IPS DF 19.7 (cell line): ENCODE measurements at places on chromosomes 4 and X.

DNA sequence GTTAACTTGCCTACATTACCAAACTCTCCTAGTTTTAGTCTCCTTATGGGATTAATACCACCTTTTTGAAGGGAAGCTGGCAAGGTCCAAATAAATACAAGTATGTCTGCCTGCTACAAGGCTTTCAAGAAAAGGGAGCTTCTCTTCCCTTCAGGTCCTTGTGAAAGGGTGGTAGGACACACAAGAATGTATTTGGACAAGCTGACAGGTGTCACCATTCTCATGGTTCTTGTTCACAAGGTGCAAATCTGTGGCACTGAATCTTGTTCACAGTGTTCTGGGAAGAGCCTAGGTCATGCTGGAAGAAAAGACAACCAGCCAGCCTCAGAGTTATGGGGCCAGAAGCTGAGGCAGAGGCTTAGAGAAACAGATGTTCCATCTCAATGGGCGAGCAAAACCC is 41.9 kb downstream of the GPC3 start:
- DNase-seq = no peak

GRCh38 chrX:154829926-154830442 is 4.5 kb downstream of the SMIM9 start:
- DNase-seq = no peak

DNA sequence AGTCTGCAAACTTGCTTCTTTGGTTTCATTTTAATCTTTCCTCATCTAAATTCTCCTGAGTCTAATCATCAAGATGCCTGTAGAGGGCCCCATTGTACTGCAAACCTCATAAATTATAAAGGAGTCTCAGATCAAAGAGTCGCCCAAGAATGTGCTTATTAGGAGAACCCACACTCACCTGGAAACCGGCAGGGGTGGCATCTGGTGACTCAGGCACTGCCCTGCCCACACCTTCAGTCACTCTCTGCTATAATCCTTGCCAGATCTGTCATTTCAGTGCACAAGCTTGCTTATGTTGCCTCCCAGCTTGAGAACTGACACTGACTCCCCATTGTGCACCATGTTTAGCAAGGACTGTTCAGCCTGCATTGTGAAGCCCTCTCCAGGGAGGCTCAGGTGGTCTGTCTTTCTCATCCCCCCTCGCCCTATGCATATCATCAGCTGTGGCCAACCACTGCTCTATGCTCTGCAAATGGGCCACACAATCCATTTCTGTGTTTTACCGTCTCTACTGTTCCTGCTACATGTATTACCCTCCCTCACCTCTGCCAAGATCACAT is 12.4 kb downstream of the EPGN start:
- peak; percentile 33 for DNase-seq

DNA sequence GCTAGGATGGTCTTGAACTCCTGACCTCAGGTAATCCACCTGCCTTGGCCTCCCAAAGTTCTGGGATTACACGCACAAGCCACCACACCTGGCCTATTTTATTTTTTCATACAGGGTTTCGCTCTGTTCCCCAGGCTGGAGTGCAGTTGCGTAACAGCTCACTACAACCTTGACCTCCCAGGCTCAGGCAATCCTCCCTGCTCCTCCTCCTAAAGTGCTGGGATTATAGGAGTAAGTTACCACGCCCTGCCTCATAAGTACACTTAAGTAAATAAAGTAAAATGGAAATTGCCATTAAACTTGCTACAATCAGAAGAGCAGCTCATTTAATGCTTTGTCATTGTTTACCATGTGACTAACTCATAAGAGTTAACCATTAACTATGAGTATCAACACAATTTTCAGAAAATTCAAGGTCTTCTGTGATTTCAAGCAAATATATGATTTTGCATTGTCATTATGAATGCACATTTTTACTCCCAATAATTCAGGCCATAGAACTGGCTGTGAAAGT is 12.3 kb downstream of the UGDH start:
- no peak for DNase-seq

- DNase-seq = no peak
These were observed 132.2 kb upstream of the C1QTNF7 start for GRCh38 chr4:15295421-15296162.
